ENCODE measurements at places on chromosomes 4 and X. TPM values are rescaled to one million over a fixed set of nuclear protein-coding genes. Genes with fewer than 3 reads are reported as not detected.

KLHL4 gene
- 0.22 TPM for total RNA-seq

BEX3 gene
- total RNA-seq: 392 TPM

YTHDC1 gene
- 108 TPM for total RNA-seq

ZFP92 gene
- total RNA-seq: 0.22 TPM

PRDM8 gene
- 0.03 TPM for total RNA-seq

GABRA4 gene
- not detected for total RNA-seq

RHOXF2 gene
- total RNA-seq: not detected

MAGEA10 gene
- not detected for total RNA-seq

SLITRK2 gene
- total RNA-seq: 0.12 TPM

TMEM187 gene
- total RNA-seq: 2.4 TPM

CSAG3 gene
- total RNA-seq: not detected

SSX1 gene
- total RNA-seq: not detected

VCX3A gene
- 1.0 TPM for total RNA-seq

RHOXF2B gene
- total RNA-seq: not detected

GLRB gene
- total RNA-seq: 6.1 TPM

PDLIM5 gene
- 68.4 TPM for total RNA-seq

AFM gene
- not detected for total RNA-seq

HTR2C gene
- total RNA-seq: 1.7 TPM

CXCL6 gene
- 1.5 TPM for total RNA-seq

LONRF3 gene
- total RNA-seq: 0.25 TPM

PABPC1L2B gene
- not detected for total RNA-seq

VEGFC gene
- 1.6 TPM for total RNA-seq

CCKAR gene
- total RNA-seq: not detected

TLR10 gene
- not detected for total RNA-seq

GPRASP1 gene
- 7.0 TPM for total RNA-seq

SCML1 gene
- total RNA-seq: 9.7 TPM

RAI2 gene
- 0.59 TPM for total RNA-seq

PASD1 gene
- total RNA-seq: not detected

TEX13C gene
- total RNA-seq: not detected

LRIT3 gene
- 0.15 TPM for total RNA-seq

UGT2A3 gene
- total RNA-seq: not detected
